Skeletal muscle cell (primary cell): ENCODE measurements at places on chromosomes 12 and 14.

- no peak for DNase-seq
These were observed 84.1 kb downstream of the PPP1R12A start for GRCh38 chr12:79850610-79851299.

DNA sequence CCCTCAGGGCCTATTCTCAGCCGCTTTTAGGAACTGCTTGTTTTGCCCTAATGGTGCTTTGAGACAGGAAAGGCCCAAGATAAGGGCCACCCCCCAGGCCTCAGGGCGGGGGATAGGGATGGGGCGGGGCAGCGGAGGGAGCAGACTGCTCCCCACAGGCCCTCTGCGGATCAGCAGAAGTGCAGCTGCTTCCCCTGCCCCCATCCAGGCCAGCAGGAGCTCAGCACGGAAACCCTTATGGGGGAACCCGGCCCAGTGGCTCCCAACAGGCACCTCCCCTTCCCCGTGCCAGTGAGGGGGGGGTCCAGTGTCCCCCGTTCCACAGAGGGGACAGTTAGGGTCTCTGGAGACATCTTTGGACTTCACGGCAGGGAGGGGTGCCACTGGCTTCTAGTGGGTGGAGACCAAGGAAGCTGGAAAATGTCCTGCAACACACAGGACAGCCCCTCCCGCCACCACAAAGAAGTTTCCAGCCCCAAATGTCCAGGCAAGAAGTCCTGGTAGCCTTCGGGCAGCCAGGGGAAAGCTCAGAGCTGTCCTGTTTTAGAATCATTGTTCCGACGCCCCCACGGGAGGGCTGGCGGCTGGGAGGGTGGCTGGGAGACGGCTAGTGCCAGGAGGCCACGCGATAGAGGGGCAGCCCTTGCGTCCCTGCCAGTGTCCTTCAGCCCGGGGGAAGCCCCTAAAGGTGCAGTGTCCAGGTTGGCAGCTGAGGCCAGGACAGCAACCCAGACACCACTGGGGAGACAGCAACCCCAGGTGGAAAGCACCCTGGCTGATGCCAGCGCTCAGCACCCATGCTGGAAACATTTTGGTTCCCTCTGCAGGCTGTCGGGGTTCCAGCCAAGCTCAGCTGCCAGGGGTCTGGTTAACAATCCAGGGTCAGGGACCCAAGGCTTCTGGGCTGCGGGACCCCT is 10.4 kb upstream of the GPR132 start:
- no peak for DNase-seq

DNA sequence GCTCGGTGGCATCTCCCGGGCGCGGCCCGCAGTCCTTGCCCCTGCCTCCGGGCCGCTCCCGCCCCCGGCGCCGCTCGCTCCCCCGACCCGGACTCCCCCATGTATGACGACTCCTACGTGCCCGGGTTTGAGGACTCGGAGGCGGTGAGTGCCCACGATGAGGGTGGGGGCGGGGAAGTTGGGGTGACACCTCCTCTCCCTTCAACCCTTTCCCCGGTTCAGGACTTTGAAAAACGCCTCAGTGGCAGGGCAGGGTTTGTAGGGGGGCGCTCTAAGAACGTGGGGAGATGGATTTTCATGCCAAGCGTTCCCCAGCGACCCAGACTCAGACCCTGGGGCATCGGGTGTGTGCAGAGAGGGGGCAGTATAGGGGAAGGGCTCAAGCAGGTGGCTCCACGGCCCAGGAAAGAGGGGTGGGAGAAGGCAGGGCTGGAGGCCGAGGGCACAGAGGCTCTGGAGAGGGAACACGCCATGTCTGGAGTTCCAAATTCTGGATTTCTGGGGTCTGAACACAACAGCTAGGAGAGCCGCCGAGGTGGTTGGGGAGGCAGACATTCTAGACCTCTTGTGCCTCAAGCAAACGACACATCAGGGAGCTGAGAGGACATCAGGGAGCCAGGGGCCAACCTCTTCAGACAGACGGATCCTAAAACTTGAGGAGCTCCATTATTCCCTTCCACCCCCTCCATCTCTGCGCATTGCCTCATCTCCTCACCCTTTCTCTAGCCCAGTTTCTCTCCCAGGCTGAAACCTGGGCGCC is 715 bp downstream of the CACNB3 start:
- no peak for DNase-seq

- no peak for DNase-seq
These were observed 177.0 kb upstream of the PRMT8 start for GRCh38 chr12:3313675-3314663.

DNA sequence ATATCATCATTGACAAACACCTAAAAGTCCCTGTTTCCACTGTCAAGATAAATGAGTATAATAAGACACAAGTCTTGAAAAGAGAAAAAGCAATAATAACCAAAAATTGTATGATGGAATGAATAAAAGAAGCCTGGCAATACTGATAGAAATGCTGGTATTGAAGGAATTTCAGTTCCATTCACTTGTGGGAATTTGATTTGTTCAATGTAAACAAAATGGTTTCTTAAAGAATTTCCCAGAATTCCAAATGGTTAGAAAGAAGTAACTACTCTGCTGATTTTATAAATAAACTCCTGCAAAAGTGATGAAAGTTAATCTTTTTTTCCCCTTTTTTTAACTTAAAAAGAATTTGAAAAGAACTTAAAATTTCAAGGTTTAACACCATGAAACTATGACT is 129.9 kb upstream of the PDZRN4 start:
- no peak for DNase-seq

DNA sequence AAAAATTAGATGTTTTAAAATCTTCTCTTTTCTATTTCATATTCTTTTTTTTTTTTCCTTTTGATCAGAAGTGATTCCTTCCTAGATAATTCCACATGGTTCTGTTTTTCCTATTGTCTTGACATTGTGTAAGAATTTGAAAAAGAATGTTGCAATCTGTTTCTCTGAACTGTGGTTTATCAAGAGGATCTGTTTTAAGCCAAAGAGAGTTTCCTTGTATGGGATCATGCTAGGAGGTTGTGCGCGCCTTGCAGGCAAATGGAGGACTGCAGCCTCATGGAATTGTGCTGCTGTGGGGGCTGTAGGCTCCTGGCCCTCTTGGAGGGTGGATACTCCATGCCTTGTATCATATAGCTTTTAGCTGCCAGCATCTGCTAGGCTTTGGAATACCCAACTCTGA is 43.3 kb upstream of the MBIP start:
- no peak for DNase-seq

- DNase-seq, result no peak
These were observed 2.5 kb upstream of the RAP1B start for GRCh38 chr12:68608191-68608590.
